ENCODE measurements at places on chromosomes 12 and 14. TPM values are rescaled to one million over a fixed set of nuclear protein-coding genes. Genes with fewer than 3 reads are reported as not detected.

- H3K36me3 ChIP-seq = no peaks in the 10 kb centered on the region
- H3K4me1 ChIP-seq = no peaks in the 10 kb centered on the region
- no peak overlapping the region for H3K27ac ChIP-seq
- H3K4me3 ChIP-seq = no peak overlapping the region
- no peak for DNase-seq
Measured at GRCh38 chr12:107229827-107230226, 136.5 kb upstream of the CRY1 start.

GRCh38 chr14:104086661-104087461, 1.4 kb downstream of the ASPG start:
- peaks cover 4% of the 10 kb centered on the region for H3K4me1 ChIP-seq
- no peaks in the 10 kb centered on the region for H3K36me3 ChIP-seq
- no peak for DNase-seq
- no peak overlapping the region for H3K27ac ChIP-seq
- H3K4me3 ChIP-seq = no peak overlapping the region

DNA sequence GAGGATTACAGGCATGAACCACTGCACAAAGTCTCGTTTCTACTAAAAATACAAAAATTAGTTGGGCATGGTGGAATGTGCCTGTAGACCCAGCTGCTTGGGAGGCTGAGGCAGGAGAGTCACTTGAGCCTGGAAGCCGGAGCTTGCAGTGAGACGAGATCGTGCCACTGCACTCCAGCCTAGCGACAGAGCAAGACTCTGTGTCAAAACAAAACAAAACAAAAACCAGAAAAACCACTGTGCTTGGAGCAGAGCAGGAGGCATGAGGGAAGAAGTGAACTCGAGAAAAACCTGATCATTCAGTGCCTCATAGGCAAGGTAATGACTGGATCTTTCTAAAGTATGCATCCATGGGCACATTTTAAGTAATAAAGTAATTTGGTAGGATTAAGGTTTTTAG, 487.8 kb downstream of the KCNH5 start:
- H3K4me1 ChIP-seq = no peaks in the 10 kb centered on the region
- H3K4me3 ChIP-seq = no peak overlapping the region
- DNase-seq = no peak

DNA sequence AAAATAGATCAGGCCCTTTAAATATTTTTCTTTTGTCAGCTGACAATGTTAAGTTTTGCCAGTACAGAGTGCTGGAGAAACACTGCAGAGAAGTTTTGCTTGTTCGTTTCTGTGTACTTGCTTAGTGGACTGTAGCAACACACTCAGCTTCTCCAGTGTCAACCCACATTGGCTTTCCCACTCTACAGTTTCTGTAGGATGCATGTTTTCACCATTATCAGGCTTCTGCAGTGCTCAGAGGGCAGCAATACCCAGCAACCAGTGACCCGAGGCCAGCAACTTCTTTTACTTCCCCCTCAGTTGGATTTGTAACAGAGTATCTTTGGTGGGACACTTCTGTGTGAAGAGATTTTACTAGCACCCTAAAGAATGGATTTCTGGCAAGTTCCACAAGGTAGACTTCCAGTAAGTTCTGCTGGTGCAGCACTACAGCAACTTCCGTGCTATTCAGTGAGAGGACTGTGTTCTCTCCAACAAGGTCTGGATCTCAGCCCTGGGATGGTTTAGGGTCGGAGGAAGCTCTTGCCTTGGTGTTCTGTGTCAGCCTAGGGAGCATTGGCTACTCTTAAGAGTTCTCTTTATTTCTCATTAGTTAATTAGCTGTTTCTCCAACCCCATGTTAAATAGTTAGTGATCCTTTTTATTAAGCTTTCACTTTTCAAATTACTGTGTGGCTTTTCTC, 70.4 kb downstream of the FUT8 start:
- no peaks in the 10 kb centered on the region for H3K27me3 ChIP-seq
- no peak overlapping the region for H3K4me3 ChIP-seq
- no peak overlapping the region for H3K27ac ChIP-seq
- peaks cover 2% of the 10 kb centered on the region for H3K4me1 ChIP-seq
- no peaks in the 10 kb centered on the region for H3K36me3 ChIP-seq
- DNase-seq = no peak

Gene RIMBP2
- 0.10 TPM for total RNA-seq

GRCh38 chr14:99189201-99189801, 82.7 kb downstream of the BCL11B start:
- peak; percentile 70 for DNase-seq
- no peaks in the 10 kb centered on the region for H3K27me3 ChIP-seq
- peaks cover 62% of the 10 kb centered on the region for H3K4me1 ChIP-seq
- peaks cover 15% of the 10 kb centered on the region for H3K36me3 ChIP-seq

DNA sequence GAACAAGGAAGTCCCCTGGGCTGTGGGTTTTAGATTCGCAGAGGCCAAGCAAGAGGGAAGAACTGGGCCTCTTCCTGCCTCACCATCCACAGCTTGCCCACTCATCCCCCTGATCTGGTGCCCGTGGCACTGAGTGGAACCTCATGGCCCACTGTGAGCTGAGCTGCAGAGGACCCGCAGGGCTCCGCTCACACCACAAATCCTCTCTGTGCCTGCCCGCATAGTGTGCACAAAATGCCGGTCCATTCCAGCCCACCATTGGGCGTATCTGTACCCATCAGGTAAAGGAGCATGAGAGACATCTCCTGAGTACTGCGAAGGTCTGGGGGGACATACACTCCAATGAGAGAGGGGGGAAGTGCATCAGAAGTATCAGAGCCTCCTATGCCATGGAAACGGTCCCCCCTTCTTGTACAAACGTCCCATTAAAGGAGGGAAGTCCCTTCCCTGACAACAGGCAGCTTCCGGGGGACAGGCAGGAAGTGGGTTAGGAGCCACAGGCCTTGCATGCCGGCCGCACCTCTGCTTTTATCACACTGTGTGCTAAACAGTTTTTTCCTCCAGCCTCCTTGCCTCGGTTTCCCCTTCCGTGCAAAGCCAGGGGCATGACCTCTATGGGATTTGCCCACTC, 309.4 kb upstream of the DIO3 start:
- H3K27me3 ChIP-seq = no peaks in the 10 kb centered on the region
- H3K4me3 ChIP-seq = no peak overlapping the region
- no peaks in the 10 kb centered on the region for H3K4me1 ChIP-seq
- H3K36me3 ChIP-seq = no peaks in the 10 kb centered on the region
- no peak for DNase-seq
- no peak overlapping the region for H3K27ac ChIP-seq

Gene ZBTB39
- total RNA-seq = 11.0 TPM

DNA sequence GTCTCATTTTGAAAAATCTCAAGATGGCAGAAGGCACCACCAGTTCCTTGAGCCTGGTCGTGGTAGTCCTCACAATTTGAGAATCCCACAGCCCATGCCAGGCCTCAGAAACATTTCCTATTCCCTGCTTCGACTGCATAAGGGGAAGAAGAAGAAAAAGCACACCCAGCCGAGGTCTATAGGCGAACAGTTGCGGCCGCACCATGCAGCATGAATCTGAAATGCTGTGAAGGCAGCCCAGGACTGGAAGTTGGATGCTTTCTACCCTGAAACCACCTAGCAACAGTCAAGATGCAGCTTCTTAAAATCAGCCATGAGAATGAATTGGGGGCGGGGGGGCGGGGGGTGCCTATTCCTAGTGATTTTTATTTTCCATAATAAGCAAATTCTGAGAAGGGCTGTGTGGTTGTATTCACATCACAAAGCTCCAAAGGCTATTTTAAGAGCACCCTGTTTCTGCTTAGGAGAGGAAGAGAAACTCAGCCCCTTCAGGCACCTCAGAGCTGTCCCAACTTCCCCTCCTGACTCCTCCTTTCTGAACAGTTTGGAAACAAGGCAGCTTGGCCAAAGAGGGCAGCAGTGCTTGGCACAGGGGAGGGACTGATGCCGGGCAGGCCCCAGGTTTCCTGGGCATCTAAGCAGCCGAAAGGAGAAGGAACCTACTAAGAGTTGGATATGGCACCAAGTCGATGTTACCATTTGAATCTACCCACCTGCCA, 172.5 kb upstream of the FOXN3 start:
- no peak for DNase-seq
- no peak overlapping the region for H3K27ac ChIP-seq
- no peak overlapping the region for H3K4me3 ChIP-seq
- peaks cover 16% of the 10 kb centered on the region for H3K4me1 ChIP-seq

GRCh38 chr14:58760121-58760520, 122.4 kb downstream of the DACT1 start:
- no peak for DNase-seq
- no peak overlapping the region for H3K27ac ChIP-seq
- H3K27me3 ChIP-seq = no peaks in the 10 kb centered on the region

- DNase-seq = no peak
- H3K4me3 ChIP-seq = no peak overlapping the region
- no peaks in the 10 kb centered on the region for H3K4me1 ChIP-seq
- no peaks in the 10 kb centered on the region for H3K36me3 ChIP-seq
- H3K27me3 ChIP-seq = no peaks in the 10 kb centered on the region
Measured at GRCh38 chr12:94055528-94055927, 92.8 kb upstream of the PLXNC1 start.

GRCh38 chr14:84991021-84991420, 538.9 kb upstream of the FLRT2 start:
- DNase-seq = no peak
- H3K27ac ChIP-seq = no peak overlapping the region
- no peak overlapping the region for H3K4me3 ChIP-seq

GRCh38 chr12:112851024-112851777, 55.6 kb upstream of the OAS1 start:
- H3K27ac ChIP-seq = no peak overlapping the region
- no peaks in the 10 kb centered on the region for H3K27me3 ChIP-seq

Gene IL26
- total RNA-seq = not detected

Gene LHX5
- not detected for total RNA-seq

DNA sequence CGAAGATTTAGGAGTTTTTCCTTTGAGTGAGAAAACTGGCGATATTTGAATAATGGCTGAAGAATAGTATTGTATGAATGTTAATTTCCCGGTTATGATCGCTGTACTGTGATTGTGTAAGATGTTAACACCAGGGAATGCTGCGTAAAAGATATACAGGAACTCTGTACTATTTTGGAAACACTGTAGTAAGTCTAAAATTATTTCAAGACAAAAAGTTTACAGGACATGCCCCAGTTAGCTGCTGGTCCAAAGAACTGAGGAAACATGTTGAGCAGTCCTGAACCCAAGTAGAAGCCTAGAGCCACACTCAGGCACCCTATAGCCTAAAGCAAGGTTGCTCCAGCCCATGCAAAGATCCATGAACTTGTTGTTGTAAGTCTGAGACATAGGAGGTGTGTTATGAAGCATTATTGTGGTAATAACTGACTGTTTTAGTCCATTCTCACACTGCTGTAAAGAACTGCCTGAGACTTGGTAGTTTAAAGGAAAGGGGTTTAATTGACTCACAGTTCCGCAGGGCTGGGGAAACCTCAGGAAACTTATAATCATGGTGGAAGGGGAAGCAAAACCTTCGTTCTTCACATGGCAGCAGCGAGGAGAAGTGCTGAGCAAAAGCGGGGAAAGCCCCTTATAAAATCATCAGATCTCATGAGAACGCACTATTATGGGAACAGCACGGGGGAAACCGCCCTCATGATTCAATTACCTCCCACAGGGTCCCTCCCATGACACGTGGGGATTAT, 99.8 kb upstream of the RESF1 start:
- no peaks in the 10 kb centered on the region for H3K4me1 ChIP-seq
- H3K27ac ChIP-seq = no peak overlapping the region
- H3K4me3 ChIP-seq = no peak overlapping the region
- no peaks in the 10 kb centered on the region for H3K27me3 ChIP-seq

GRCh38 chr12:132437252-132437932, 52.6 kb upstream of the FBRSL1 start:
- H3K36me3 ChIP-seq = no peaks in the 10 kb centered on the region
- no peaks in the 10 kb centered on the region for H3K27me3 ChIP-seq
- H3K4me1 ChIP-seq = peaks cover 32% of the 10 kb centered on the region
- no peak overlapping the region for H3K27ac ChIP-seq

DNA sequence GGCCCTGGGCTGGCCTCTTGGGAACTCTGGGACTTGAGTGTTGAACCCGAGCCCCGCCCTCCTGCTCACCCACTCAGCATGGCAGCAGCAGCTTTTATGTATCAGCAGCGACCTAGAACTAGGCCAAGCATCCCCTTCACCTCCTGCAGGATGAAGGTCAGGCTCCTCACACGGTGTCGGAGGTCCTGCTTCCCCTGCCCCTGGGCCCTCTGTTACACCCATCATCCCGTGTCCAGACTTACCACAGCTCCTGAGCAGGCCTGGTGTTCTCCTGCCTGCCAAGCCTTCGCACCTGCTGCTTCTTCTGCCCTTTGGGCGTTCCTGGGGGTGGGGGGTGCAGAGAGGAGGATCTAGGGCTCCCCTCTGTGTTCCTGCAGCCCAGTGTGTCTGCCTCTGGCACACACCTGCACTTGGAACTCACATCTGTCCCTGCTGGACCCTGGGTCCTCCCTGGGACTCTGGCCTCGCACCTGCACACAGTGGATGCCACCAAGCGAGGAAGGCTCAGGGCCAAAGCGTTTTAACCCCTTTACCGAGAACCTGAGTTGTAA, 80.3 kb downstream of the PAPOLA start:
- no peak overlapping the region for H3K27ac ChIP-seq
- H3K27me3 ChIP-seq = no peaks in the 10 kb centered on the region
- no peak for DNase-seq
- no peaks in the 10 kb centered on the region for H3K4me1 ChIP-seq
- H3K4me3 ChIP-seq = no peak overlapping the region

Gene KLHDC1
- 10.2 TPM for total RNA-seq

Gene DPPA3
- not detected for total RNA-seq

Gene DNAI7
- 0.90 TPM for total RNA-seq

DNA sequence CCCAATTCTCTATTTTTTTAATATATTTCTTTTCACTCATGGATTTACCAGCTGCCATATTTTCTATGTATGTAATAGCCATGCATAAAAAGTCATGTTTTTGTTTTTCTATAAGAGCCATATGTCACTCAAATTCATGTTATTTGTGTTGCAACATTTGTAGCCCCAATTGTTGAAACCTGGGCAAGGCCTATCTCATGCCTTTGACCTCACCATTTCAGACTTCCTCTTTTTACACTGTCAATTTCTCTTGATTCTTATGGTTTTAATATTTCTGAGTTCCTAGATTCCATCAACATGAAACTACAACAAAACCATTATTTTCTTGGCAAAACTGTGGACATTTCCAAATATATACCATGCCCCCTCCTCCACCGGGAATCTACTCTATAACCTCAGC, 647.5 kb downstream of the C12orf50 start:
- H3K4me1 ChIP-seq = no peaks in the 10 kb centered on the region
- no peaks in the 10 kb centered on the region for H3K27me3 ChIP-seq
- no peaks in the 10 kb centered on the region for H3K36me3 ChIP-seq
- H3K27ac ChIP-seq = no peak overlapping the region

DNA sequence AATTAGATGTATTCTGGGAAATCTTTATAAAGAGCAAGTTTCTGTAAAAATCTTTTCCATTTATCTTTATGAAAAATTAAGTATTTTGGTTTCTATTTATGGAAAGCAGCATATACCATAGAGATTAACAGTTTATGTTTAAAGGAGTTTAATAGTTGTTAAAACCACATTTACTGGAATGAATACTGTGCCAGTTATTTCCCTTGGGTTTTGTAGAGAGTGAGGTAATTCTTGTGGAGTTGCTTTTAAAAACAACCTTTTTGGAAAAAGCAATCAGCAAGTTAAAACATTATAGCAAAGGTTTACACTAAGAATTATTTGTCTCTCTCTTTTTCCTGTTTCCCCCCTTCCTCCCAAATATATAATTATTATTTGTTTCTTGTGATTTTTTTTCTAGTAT, 34.9 kb downstream of the AEBP2 start:
- no peak overlapping the region for H3K4me3 ChIP-seq
- no peaks in the 10 kb centered on the region for H3K4me1 ChIP-seq
- no peak overlapping the region for H3K27ac ChIP-seq
- H3K27me3 ChIP-seq = no peaks in the 10 kb centered on the region

Data from T-cell (primary cell).